Right atrium auricular region (tissue), 2 donors: ENCODE measurements at places on chromosomes 16 and 17. TPM values are rescaled to one million over a fixed set of nuclear protein-coding genes. Genes with fewer than 3 reads are reported as not detected.

The ETV4 gene
- 3.1 TPM for total RNA-seq

The SEZ6L2 gene
- total RNA-seq: 4.6 TPM

- DNase-seq: no peak
These were observed 105.0 kb downstream of the C16orf78 start for GRCh38 chr16:49478616-49479015.

GRCh38 chr17:12974005-12974531 is 43.8 kb downstream of the ELAC2 start:
- DNase-seq: no peak

The MT4 gene
- total RNA-seq: not detected

- DNase-seq: no peak
These were observed 83.3 kb downstream of the CDRT15 start for GRCh38 chr17:14153374-14153773.

The CDH15 gene
- total RNA-seq: not detected

DNA sequence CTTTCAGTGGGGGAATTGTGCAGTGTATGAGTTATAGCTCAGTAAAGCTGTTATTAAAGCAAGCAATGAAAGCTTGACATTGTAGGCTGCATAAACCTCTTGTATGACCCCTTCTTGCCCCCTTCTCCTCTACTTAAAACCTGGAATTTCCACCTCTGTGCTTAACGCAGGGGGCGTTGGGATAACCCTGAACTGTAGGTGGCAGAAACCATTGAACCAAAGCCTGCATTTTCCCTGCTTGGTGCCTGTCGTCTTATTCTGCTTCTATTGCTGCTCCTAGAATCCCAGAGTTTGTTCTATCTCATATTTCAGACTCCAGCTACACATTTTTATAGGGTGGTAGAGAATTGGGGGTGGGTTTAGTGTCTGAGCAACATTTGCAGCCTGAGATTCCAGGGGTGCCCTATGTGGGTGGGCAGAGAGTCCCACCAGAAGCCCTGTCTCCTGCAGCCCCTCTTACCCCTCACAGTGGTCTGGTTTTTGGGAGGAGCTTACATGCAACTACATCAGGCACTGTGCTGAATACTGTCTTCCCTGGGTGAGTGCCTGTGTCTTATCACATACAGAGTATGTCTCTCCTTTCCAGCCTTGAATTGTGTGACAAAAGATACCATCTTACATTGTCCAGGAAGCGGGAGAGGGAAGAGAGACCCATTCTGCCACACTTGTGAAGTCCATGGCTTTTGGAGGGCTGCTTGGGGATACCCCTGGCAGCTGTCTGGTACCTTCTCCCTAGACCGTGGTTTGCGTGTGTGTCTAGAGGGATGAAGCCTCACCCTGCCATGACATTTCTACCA is 407.7 kb upstream of the EEF2KMT start:
- no peak for DNase-seq

- no peak for DNase-seq
These were observed 246.7 kb upstream of the TBX2 start for GRCh38 chr17:61152898-61153297.

- DNase-seq: no peak
These were observed 18.8 kb upstream of the NOS2 start for GRCh38 chr17:27819145-27819544.

The ESRP2 gene
- 1.2 TPM for total RNA-seq

DNA sequence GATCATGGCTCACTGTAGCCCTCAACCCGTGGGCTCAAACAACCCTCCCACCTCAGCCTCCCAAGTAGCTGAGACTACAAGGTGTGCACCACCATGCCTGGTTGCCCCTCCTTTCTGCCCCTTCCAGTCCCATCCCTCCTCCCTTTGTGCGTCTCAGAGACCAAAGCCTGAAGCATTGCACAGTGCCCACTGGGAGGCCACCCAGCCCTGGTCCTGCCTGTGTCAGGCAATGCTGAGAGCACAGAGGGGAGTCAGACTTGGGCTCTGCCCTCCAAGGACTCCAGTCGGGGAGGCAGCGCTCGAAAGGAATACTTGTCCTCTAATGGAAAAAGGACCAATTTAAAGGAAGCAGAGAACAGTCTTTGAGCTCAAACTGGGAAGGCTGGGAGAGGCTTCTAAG is 20.4 kb downstream of the RAI1 start:
- no peak for DNase-seq

DNA sequence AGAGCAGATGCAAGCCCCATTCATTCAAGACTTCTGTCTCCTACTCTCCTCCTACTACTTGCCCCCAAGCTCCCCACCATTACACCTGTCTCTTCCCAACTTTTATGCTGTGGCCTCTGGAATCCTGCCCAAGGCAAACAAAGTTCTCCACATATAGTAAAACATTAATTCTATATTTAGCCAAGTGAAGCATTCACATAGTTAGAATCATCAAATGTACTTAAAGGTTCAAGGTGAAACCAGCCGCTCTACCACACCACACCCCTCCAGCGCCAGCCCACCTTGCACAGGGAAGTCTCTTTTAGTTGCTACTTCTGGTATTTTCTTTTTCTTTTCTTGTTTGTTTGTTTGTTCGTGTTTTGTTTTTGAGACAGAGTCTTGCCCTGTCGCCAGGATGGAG is 25.4 kb upstream of the GUCY2D start:
- DNase-seq: no peak

DNA sequence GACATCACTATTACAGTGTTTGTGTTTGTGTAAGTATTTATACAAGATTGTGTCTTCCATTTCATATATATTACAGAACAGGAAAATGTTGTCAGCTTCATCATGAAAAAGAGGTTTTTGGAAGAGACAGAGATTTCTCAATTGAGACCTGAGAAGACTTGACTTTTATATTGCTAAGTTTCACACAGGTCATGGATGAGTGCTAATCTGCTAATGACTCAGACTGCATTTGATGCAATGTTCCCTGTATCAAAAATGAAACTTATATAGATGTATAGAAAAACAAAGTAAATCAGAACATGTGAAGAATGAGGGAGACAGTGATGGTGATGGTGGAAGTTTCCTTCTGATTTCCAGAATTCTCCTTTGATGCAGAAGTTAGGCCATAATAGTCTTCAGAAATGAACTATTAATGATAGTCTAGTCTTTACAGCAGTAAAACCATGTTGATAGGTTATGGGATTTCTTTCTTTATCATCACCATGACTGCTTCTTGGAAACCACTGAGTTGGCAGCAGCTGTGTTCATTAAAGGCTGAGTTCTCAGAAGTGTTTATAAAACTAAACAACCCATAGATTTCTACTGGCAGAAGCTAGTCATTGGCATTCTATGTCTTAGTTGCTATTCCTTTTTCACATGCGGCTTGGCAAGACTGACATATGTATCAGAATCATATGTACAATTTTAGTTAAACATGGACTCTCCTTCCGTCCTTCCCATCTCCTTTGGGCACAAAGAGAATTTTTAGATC is 56.1 kb downstream of the PCTP start:
- DNase-seq: no peak

The NPLOC4 gene
- total RNA-seq: 69.3 TPM

The EVPLL gene
- not detected for total RNA-seq
